ENCODE measurements at places on chromosomes 16 and 17.

DNA sequence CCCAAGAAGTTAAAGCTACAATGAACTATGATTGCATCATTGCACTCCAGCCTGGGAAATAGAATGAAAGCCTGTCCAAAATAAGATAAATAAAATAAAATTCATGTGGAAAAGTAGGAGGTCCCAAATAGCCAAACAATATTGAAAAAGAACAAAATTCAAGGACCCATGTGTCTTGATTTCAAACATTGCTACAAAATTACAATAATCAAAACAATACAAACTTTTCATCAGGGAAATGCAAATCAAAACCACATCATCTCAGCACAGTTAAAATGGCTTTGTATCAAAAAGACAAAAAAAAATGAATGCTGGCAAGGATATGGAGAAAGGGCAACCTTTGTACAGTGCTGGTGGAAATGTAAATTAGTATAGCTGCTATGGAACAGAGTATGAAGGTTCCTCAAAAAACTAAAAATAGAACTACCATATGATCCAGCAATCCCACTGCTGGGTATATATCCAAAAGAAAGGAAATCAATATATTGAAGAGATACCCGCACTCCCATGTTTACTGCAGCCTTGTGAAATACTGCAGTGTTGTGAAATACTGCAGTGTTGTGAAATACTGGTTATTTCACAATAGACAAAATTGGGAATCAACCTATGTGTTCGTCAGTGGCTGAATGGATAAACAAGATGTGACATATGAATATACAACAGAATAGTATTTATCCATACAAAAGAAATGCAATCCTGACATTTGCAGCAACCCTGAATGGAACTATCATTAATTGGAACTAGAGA, 24.5 kb upstream of the ZNF287 start:
- no peak for DNase-seq

- no peak for DNase-seq
Observed at GRCh38 chr17:16486373-16487250, 5.4 kb downstream of the LRRC75A start.

DNA sequence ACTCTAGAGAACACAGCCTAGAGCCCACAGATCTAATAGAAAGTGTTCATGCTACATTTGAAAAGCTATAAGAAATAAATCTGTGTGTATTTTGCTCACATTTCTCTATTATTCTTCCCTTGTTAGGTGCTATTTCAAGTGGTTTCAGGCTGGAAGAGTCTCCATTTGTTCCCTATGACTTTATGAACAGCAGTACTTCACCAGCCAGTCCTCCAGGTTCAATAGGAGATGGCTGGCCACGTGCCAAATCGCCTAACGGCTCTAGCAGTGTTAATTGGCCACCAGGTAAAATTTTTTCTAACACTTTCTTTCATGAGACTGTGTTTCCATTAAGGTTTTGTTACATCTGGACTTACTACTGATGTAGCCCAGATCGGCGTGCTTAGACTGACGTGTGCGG, 30.7 kb upstream of the SLC5A11 start:
- no peak for DNase-seq

GRCh38 chr16:13436641-13437412, 483.1 kb upstream of the ERCC4 start:
- peak; percentile 41 for DNase-seq

- no peak for DNase-seq
Observed at GRCh38 chr16:51540259-51540658, 389.2 kb upstream of the SALL1 start.

GRCh38 chr17:9576521-9577372, at the start of gene CFAP52:
TSS of gene CFAP52 (plus strand) at chr17:9576642. CDS start at chr17:9576696, 54 bp downstream.
- peak; percentile 88 for DNase-seq

- DNase-seq = peak; percentile 78
Observed at GRCh38 chr17:40415390-40415789, 2.3 kb downstream of the TOP2A start.

- DNase-seq = no peak
Observed at GRCh38 chr17:71232801-71233559, 887.8 kb upstream of the SOX9 start.

DNA sequence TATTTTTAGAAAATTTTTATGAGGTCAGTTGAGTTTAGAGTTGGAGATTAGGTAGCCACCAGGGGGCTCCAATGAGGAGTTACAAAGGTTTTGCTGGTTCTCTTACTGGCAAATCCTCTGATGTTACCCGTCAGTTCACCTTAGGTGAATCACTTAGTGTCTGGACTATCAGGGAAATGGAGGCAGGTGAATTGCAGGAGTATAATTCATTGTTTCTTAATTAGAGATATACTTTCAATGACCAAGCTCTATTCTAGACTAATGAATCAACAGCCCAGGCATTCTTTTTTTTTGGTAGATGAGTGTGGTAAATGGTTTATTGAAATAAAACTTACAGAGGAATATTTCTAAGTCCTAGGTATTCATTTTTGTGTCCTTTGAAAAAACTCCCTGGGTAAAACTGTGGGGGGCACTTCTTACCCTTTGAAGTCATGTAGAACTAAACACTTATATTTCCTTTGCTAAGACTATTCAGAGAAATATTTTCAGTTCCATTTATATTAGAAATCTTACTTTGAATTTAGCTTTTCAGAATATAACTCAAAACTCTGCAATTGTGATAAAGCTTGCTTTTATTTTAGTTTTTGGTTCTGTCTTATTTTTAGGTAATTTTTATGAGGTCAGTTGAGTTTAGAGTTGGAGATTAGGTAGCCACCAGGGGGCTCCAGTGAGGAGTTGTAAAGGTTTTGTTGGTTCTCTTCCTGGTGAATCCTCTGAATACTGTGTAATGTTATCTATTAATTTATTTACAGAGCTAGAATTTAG, 17.7 kb downstream of the PSMD11 start:
- peak; percentile 85 for DNase-seq

DNA sequence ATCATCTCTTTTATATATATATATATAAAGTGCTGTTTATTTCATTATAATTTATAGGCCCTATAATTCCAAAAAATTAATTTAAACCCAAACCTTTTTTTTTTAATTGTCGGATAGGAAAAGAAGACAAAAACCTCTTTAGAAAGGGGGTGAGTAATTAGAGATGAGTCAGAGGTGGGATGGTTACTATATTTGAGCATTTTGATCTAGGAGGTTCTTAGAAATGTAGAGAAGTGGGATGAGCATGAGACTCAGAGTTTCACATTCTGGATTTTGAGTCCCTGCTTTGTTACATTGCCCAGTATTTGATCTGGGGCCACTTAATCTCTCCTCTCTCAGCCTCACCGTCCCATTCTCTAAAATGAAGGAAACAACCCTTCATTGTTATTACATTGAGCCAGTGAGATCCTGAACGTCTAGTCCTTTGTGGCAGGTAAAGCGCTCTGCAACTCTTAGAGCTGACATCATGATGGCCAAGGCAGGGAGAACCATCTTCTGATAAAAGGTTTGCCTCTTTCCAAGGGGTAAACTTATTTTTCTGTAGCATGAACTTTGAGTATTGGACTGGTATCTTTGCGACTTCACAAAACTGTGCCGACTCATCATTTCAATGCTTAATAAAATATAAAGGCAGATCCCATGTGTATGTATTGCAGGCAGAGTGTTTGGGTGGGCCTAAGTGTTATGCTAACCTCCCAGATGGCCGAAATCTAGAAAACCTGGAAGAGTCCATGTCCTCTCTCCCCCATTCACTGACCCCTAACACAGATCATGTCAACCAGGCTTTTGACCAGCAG, 21.3 kb downstream of the HS3ST3B1 start:
- DNase-seq = no peak

DNA sequence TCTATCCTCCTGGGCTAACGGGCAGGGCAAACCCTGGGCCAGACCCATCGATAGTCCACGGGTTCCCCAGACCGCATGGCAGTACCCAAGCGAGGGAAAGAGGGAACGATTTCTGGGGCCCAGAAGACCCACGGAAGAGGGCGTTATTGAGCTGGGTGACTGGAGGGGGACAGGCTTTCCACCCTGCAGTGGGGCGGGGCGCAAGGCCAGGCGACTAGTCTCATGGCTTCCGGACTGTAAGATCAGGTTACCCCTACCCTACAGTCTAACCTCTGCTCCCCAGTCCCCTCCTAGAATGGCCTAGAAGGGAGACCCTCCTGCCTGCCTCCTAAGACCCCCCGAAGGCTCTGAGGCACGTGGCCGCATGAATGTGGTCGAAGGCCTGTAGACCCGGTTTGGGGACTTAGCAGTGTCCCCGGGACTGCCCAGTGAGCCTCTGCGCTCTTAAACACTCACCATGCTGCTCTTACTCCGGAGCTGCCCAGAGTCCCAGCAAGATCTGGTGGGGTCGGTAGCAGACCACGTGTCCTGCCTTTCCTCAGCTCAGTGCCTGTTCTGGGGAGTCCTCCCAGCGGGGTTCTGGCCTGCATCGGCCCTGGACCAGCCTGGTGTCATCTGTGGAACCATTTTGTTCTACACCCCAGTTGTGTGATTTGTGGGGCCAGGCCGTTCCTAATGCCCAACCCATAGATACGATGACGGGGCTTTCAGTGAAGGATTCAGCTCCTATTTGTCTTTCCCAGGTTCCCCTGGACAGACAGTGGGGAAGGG, 13.2 kb upstream of the AURKB start:
- peak; percentile 91 for DNase-seq

DNA sequence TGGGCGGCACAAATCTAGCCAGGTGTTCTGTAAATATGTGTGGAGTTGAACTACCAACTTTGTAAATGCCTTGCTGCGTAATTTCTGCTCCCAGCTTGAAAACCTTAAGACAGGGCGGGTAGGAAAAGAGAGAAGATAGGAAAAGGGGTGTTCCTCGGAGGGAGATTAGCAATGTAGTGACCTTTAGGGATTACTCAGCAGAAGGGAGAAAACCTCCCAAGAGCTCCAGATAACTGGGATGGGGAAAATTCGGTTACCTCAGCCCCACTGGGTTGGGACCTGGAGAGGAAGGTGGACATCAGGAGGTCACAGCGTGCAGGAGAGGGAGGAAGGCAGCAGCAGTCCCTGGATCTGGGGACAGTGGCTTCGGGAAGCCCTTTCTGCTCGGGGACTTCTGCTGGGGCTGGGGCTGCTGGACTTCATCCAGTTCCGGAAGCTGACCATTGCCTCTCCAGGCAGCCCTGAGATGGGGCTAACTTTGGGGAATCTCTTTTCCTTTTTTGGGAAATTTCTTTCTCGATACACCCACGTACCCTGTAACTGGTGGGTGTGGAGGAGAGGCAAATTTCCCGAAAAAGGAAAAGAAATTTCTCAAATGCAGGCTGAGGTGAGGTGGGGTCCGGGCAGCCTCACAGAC, 39.2 kb downstream of the MPRIP start:
- DNase-seq = no peak

GRCh38 chr16:31179219-31179746, 656 bp upstream of the FUS start:
- no peak for DNase-seq

DNA sequence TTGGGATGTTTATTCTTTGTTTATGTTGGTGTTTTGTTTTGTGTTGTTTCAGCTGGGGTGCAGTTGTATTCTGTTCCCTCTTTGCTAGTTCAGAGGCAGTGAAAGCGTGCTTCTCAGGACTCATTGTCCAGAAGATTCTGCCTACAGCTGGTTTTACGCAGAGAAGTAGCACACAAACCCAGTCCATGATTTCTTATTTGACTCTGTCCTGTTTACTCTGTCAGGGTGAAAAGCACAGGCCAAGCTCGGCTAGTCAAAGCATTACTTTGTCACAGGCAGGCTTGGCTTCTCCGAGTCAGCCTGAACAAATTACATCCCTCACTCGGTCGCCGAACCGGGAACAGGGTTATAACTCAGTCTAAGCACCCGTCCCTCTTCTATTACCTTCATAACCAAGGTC, 435.0 kb downstream of the MAF start:
- no peak for DNase-seq
